Sigmoid colon (tissue), 7 donors: ENCODE measurements at places on chromosomes 5 and 9.

DNA sequence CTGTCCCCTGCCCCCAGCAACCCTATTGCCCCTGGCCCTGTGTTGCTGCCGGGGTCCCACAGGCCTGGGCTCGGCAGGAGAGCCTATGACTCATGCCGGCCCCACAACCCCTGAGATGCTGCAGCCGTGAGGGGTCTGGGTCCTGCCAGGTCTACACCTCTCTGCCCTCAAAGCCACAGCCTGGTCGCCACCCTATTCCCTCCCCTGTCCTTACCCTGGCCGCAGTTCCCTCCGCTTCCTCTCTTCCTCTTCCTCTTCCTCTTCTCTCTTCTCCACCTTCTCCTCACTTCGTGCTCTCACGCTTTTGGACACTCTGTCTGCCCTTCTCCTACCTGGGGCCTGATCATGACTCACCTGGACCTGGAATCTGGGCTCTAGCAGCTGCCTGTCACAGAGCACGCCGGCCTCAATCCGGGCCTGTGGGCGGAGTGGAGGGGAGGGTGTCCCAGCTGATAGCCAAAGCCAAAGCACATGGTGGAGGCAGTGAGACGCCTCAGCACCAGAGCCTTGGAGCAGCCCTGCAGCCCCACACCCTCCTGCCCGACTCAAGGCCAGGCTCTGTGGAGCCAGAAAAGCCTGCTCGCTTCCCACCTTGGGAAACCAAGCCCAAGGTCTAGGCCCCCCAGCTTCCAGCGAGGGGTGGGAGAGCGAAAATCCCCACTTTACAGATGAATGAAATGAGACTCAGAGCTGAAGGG is 26.8 kb upstream of the CSF1R start:
- DNase-seq: peak; percentile 69

- DNase-seq: no peak
These were observed 35.8 kb upstream of the TIFAB start for GRCh38 chr5:135487839-135488514.

- no peak for DNase-seq
These were observed 54.6 kb upstream of the ELL2 start for GRCh38 chr5:96016216-96016615.

- no peak for DNase-seq
These were observed 134.5 kb downstream of the NFIB start for GRCh38 chr9:14179449-14179848.

DNA sequence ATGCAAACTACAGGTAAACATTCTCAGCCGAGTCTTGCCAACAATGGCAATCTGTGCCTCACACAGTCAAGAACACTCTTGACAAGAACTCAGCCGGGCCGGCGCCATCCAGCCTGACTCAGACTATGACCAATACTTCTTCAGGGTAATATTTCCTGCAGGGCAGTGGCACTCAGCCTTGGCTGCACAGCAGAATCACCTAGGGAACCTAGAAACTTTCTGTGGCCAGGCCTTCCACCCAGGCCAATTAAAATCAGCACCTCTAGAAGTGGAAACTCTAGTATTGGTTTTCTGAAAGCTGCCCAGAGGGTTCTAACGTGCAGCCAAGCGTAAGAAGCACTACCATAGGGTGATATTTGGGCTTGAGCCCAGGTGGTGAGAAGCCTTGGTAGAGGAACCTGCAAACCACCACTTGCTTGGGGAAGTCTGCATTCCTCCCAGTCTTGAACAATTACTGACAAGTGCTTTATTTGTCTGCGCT is 120.6 kb downstream of the TTLL11 start:
- no peak for DNase-seq

- no peak for DNase-seq
These were observed 995.4 kb upstream of the ACO1 start for GRCh38 chr9:31389075-31389474.

- no peak for DNase-seq
These were observed 386.7 kb downstream of the NTRK2 start for GRCh38 chr9:85056203-85056572.
